Pulmonary artery endothelial cell (primary cell): ENCODE measurements at places on chromosomes 7 and 10.

DNA sequence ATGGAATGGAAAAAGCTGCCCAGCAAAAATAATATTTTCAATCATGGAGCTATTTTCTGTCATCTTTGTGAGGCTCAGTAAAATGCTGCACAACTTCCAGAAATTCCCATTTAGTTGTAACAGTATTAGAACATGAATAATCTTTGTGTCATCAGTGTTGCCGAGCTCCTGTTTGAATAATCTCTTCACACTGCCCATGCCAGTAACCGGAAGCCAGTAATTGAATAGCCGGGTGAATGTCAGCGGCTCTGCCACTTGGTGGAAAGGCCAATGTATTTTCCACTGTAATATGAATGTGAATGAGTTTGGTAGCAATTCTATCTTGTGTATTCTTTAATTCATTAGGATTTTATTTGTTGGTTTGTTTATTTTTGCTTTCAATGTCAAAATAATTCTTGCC lies 172.5 kb upstream of the INSYN2A start:
- no peak for DNase-seq

GRCh38 chr7:22858640-22859561 lies 36.3 kb upstream of the TOMM7 start:
- DNase-seq: peak; percentile 71

GRCh38 chr10:116237260-116237659 lies 35.7 kb downstream of the GFRA1 start:
- DNase-seq: no peak

DNA sequence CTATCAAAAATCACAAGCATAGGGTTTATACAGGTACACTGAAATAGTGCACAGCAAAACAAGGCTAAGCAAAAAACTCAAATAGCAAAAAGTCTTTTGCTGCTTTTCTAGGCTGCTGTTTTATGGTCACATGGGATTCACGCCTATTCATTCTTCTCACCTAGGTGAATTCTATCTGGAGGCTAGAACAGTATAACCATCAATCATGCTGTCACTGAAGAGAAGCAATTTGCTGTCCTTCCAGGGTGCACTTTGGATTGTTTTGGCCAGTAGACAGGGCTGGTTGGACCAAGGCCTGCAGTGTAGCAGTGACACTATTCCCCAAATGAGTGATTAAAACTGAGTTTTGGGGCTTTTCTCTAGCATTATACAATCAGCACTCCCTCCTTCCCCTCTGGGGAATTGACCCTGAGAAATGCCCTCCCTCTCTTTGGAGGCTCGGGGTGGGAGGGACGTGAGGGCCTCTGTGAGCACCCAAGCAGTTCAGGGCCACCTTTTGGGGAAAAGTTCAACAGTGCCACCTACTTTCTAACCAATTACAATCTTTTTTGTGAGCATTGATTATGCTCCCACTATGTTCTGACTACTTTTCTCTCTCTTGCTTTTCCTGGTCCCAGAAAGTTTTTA lies 16.2 kb upstream of the SND1 start:
- DNase-seq: no peak

DNA sequence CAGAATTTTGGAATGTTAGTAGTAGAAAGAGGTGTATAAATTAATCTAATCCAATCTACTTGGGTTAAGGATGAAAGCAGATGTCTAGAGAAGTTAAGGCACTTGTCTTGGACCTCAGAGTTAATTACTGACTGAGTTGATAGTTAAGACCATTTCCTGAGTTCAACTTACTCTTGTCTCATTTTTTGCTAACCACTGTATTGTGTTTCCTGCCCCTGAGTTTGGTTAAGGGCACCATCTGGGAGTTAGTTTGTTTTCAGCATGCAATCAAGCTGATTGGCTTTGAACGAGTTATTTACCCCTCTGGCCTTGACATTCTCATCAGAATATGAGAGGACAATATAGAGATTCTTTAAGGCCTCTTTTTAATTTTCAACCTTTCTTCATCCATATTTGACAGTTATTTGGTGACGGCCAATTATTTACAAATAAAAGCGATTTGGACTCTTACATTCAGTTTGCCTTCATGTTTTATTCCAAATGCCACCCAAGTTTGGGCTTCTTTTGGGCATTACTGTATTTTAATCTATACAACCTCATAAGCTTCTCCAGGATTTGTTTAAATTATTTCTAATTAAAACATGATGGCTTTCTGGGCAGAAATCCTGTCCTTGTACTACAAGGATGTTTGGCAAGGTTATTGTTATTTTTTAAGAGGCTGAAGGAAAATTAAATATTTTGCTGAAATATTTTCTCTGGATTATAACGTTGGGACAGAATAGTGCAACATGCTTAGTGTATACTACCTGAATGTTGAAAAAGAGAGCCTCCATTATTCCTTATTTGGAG lies 225.0 kb downstream of the CACNB2 start:
- no peak for DNase-seq

- no peak for DNase-seq
These were observed 37.6 kb downstream of the MICU1 start for GRCh38 chr10:72588266-72588665.

GRCh38 chr7:101595246-101595645 lies 33.9 kb downstream of the MYL10 start:
- DNase-seq: no peak

GRCh38 chr7:108057951-108058481 lies 55.1 kb upstream of the LAMB1 start:
- DNase-seq: no peak

DNA sequence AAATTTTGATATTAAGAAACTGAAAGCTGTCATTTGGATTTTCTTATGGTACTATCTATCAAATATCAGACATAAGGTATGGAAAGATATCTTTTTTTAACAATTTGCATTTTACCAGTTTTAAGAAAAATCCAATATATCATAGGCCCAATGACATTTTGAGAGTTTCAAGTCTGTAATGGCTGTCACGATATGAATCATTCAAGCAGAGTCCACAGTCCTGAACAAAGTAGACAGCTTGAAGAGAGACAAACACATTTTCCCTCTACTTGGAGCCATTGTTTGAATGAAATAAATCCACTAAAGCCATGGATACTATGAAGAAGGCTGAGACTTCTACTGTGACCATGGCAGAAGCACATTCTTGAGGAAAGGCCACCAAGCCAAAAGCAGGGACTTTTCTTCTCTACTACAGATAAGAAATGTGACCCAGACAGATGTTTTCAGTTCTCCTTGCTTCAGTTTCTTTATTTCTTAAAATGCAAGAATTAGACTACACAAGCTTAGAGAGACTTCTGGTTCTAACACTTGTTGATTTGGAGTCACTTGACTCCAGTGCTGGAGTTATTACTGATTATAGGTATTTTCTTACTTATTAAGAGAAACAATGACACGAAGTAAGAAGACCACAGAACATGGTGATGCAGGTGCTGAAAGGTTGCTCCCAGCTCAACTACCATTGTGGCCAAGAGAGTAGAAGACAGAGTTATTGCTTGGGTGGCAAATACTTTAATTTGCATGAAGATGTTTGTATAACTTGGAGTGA lies 429.1 kb downstream of the KIF20B start:
- DNase-seq: no peak

DNA sequence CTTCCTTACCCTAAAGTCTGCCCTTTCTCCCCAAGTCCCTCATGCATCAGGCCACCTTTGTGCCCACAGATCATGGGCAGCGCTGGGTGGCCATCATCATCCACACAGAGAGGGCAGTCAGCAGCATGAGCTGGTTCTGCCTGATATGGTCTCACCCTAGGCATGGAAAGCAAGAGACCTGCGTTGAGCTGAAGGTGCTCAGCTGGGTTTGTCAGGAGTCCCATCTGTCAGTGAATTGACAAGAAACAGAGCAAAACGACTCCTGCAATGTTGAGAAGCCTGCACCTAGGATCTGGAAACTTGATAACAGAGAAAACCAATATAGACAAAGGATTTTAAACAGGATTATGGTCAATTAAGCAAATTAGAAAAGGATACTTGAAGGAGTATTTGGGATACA lies 242.7 kb upstream of the PRSS1 start:
- DNase-seq: no peak

- DNase-seq: no peak
These were observed 19.1 kb upstream of the PVRIG start for GRCh38 chr7:100200693-100201092.

- DNase-seq: no peak
These were observed 237.7 kb upstream of the MBL2 start for GRCh38 chr10:53009961-53010907.

- DNase-seq: no peak
These were observed 2.1 kb downstream of the NHLRC2 start for GRCh38 chr10:113856563-113856962.

- no peak for DNase-seq
These were observed 65.0 kb downstream of the VSTM4 start for GRCh38 chr10:49050366-49050765.

- DNase-seq: no peak
These were observed 117.9 kb downstream of the NPY start for GRCh38 chr7:24401628-24402593.

- DNase-seq: no peak
These were observed 3.1 kb upstream of the RBP4 start for GRCh38 chr10:93604146-93604545.

DNA sequence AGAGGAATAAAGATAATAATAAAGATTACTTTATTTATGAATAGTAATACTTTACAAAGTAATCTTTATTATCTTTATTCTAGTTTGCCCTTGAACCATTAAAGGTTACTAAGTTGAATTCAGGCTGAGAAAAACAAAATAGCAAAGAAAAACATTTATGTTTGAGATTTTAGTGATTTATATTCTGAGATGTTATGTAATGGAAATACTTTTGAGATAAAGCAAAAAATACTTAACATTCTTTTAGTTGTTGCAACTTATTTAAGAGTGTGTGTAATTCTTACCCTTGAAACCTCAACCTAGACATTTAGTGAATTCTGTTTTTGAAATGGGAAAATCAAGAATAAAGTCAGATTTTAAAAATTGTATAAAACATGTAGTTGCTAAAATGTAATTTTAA lies 40.0 kb downstream of the MINPP1 start:
- DNase-seq: no peak

DNA sequence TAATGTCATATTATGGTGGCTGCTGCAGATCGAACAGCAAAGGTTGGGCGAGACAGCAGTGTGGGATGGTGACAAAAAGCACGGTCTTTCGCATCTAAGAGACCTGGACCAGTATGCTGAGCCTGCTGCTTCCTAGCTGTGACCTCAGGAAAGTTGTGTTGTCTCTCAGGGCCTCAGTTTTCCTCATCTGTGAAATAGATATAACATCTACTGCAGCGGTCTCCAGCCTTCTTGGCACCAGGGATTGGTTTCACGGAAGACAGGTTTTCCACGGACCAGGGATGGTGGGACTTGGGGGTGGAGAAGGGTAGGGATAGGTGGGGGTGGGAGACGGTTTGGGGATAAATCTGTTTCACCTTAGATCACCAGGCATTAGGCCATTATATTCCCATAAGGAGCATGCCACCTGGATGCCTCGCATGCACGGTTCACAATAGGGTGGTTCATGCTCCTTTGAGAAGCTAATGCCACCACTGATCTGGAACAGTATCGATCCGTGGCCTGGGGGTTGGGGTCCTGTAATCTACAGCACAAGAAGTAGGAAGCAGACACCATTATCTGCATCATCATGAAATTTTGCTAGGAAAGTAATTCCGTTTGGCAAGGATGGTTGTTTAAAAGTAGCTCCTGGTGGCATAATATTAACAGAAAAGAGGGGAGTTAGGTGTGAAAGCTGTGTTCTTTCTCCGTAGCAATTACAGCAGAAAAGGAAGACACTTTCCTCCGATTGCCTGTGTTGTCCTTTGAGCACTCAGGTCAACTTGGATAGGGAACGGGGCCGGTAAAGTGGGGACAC lies 10.8 kb downstream of the KLF6 start:
- no peak for DNase-seq

DNA sequence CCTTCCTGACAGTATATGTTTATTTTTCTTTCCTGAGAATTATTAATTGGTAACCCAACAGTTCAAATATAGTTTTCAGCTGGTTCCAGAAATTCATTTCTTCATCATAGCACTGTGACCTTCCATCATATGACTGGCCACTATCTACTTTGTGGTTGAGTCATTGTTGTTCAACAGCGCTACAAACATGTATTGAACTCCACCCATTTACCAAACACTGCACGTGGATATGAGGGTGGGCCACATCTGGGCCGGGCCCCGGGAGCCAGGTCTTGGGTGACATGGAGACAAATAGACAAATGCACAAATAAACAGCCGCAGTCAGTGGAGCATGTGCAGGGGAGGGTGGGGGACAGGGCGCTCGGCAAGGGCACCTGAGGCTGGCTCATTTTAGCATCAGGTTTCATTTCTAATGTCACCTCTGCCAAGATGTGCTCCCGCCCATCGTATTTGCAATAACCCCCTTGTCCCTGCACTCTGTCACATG lies 24.0 kb upstream of the EEPD1 start:
- DNase-seq: no peak

- no peak for DNase-seq
These were observed 184.8 kb upstream of the PDE1C start for GRCh38 chr7:32255036-32255435.

DNA sequence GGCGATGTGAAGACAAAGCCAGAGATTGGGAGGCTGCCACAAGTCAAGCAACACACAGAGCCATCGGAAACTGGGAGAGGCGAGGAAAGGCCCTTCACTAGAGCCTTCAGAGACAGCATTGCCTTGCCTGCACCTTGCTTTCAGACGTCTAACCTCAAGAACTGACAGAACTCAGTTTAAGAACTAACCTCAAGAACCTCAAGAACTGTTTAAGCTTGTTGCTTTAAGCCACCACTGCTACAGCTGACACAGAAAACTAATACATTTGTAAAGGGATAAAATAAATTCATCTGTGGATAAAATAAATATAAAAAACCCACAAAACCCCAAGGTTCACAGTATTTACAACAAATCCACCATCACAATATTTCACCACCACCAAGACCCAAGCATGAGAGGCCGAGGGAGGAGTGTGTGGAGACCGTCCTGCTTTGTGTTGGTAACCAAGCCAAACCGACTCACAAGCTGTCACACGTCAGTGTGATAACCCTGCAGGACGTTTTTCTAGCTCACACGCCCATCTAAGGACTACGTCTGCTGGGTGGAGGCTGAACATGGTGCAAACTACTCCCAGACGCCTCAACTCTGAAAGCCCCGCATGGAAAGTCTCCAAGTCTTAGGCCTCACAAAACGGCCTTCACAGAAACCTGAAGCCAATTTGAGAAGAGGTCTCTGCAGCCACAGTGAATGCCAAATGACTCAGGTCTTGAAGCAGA lies 116.8 kb downstream of the ABLIM1 start:
- no peak for DNase-seq

DNA sequence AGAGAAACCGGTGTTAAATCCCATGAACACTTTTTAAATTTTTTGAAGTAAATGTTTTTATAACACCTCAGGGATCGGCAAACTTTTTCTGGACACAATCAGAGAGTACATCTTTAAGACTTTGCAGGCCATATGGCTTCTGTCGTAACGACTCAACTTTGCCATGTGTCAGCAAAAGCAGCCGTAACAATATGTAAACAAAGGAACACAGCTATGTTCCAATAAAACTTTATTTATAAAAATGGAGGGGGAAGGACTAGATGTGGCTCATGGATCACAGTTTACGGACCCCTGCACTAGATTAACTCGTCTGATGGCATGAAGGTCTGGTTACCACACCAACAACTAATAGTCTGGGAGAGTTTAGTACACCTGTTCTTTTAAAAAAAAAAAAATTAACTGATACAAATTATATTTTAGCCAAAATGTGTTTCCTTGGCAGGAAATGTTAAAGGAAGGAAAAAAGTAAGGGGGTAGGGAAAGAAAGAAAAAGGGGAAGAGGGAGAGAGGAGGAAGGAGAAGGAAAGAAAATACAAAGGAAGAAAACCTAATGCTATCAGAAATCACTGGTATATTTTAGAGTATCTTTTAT lies 50.2 kb downstream of the ABI1 start:
- no peak for DNase-seq

GRCh38 chr10:26843736-26844135 lies 17.0 kb downstream of the ABI1 start:
- no peak for DNase-seq

GRCh38 chr7:150321788-150322113 lies 1.4 kb upstream of the LRRC61 start:
- no peak for DNase-seq
